ENCODE measurements at places on chromosomes 5 and 9.

GRCh38 chr5:115941051-115941675, 21.1 kb upstream of the LVRN start:
- no peak for DNase-seq

GRCh38 chr9:2730971-2731370, 13.7 kb downstream of the KCNV2 start:
- DNase-seq = no peak

- no peak for DNase-seq
Observed at GRCh38 chr5:96404191-96404867, 28.7 kb downstream of the PCSK1 start.

- DNase-seq = no peak
Observed at GRCh38 chr5:172871536-172871935, 37.5 kb downstream of the ERGIC1 start.

- no peak for DNase-seq
Observed at GRCh38 chr5:154355129-154355611, 90.6 kb upstream of the SAP30L start.

Measured in stimulated activated CD4-positive, alpha-beta T cell treated with anti-CD3 and anti-CD28 coated beads, Interleukin-12 subunit alpha, Interleukin-12 subunit beta, amount 100 ng/mL, for 48 hours (primary cell).